ENCODE measurements at places on chromosomes 12 and 14. TPM values are rescaled to one million over a fixed set of nuclear protein-coding genes. Genes with fewer than 3 reads are reported as not detected.

Gene BCDIN3D
- 4.0 TPM for total RNA-seq

GRCh38 chr14:104086661-104087461 lies 1.4 kb downstream of the ASPG start:
- DNase-seq: no peak
- H3K27ac ChIP-seq: no peak overlapping the region
- H3K4me1 ChIP-seq: peaks cover 5% of the 10 kb centered on the region
- no peak overlapping the region for H3K4me3 ChIP-seq
- H3K27me3 ChIP-seq: no peaks in the 10 kb centered on the region

- H3K27me3 ChIP-seq: no peaks in the 10 kb centered on the region
- no peak overlapping the region for H3K27ac ChIP-seq
- peaks cover 7% of the 10 kb centered on the region for H3K4me1 ChIP-seq
Measured at GRCh38 chr14:63486738-63487137, 56.4 kb downstream of the PPP2R5E start.

- no peak overlapping the region for H3K4me3 ChIP-seq
- no peaks in the 10 kb centered on the region for H3K36me3 ChIP-seq
- H3K27me3 ChIP-seq: no peaks in the 10 kb centered on the region
- no peaks in the 10 kb centered on the region for H3K4me1 ChIP-seq
- H3K27ac ChIP-seq: no peak overlapping the region
- DNase-seq: no peak
Measured at GRCh38 chr12:57674691-57675090, 19.2 kb upstream of the OS9 start.

DNA sequence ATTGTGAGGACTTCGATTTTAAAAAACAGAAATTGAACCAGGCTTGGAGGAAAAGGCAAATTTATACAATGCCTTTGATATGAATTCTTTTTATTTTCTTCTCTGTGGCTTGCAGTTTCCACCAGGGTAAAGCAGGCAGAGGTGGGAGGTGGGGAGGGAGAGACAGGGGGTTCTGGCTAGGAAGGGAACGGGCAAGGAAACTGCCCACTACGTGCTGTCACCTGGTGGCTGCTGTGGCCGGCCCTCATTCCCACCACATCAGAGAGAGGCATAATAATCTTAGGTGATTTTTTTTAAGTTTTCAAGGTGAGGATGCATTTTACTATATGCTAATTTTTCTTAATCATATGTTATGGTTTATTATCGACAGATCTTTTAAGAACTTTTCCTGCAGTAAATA lies 145.8 kb downstream of the CACNA1C start:
- DNase-seq: no peak
- H3K27me3 ChIP-seq: no peaks in the 10 kb centered on the region
- no peaks in the 10 kb centered on the region for H3K4me1 ChIP-seq
- no peak overlapping the region for H3K4me3 ChIP-seq

Data from natural killer cell (primary cell).